ENCODE measurements at places on chromosomes 1 and 21.

DNA sequence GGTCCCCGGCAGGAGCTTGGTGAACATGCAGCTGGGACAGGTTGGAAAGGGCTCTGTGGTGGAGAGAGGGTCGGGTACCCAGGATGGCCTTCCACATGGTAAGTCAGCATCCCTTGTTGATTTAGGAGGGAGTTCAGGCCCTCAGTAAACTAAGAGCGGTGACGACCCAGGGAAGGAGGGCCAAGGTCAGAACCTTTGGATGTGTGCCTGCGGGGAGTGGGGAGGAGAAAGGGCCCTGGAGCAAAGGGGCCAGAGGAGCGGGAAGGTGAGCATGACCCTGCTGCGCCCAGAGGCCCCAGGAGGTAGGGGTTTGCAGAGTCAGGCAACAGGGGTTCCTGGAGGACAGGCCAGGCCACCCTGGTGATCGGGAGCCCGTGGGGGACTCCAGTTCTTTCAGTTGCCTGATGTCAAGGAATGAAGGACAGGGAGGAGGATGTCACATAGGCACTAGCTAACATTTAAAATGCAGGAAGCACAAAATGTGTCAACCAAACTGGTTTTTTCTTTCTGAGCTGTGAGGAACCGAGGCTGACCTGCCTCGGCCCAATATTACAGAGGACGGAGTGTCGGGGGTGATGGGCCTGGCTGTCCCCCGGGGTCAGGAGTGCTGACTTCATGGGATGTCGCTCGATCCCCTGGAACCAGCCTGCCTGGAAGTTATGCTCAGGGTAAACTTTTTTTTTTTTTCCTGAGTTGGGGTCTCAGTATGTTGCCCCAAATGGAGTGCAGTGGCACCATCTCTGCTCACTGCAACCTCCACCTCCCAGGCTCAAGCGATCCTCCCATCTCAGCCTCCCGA is 117.4 kb upstream of the SLC45A1 start:
- DNase-seq = no peak

DNA sequence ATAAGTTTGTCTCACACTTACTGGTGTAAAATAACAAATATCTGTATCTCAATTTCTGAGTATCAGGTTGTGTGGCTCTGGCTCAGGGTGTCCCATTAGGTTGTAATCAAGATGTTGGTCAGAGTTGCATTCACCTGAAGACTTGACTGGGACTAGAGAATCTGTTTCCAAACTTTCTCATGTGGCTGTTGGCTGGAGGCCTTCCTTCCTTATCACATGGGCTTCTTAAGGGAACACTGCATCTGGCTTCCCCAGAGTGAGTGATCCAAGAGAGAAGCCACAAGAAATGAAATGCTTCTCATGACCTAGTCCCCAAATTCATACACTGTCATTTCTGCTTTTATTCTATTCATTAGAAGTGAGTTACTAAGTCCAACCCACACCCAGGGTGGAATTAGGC is 568.4 kb upstream of the CAMK1G start:
- no peak for DNase-seq

DNA sequence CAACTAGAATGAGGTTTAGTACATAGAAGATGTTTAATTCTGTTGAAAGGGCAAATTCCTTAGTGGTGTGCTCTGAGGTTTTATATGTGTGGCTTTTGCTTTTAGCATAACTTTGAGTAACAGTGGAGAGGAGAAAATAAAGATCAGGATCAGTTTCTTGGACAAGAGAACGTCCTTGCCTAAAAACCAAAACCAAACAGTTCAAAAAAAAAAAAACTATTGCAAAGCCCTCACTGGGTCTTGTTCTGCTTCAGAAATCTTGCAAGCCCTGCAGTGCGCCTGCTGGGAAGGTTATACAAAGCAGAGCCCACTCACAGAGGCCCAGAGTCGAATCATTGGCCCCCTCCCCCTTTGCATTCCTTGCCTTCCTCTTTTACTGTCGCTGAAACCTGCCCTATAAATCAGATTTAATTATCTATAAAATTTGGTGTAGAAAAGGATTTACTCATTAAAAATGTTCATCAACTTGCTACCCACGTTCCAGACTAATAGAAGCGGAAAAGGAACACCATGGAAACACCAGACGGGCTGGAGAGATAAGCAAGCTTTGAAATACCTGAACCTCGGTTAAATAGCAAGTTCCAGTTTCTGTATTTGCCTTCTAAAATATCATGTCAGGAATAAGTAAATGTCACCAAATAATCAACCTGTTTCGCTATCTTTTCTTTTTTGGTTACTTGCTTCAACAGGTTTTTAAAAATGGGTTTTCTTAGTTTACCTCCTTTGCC is 201.6 kb upstream of the PTBP2 start:
- DNase-seq = no peak

- DNase-seq = peak; percentile 58
Measured at GRCh38 chr1:24201941-24202440, 14.9 kb upstream of the IFNLR1 start.

DNA sequence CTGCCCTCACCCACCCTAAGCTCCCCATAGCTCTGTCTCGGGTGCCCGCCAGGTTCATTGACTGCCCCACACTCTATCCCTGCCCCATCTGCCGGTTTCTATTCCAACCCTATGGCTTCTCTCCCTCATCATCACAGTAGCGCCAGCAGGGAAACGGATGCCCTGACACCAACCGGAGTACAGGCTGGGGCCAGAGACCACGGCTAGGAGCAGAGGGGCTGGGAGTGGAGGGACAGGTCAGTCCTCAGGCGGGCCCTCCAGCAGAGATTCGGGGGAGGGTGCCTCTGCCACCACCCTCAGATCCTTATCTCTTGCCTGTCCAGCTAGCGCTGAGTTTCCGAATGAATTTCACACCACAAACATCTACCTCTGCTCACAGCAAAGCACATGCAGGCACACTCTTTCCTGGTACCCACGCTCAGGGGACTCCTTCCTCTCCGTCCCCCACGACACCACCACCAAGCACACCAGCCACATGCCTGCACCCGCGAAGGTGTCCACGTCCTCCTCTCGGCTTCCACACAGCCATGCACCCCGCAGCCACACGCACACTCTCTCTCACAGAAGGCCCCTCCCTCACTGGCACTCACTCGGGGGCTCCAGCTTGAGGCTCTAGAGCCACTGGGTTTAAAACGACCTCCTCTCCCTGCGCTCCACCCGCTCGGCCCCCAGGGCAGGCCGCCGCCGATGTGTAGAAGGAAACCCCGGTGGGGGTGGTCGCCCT is 7.2 kb downstream of the TAL1 start:
- DNase-seq = no peak

GRCh38 chr1:164735315-164736052 is 176.5 kb downstream of the PBX1 start:
- DNase-seq = no peak

- no peak for DNase-seq
Measured at GRCh38 chr1:37033355-37034101, 787 bp downstream of the GRIK3 start.

DNA sequence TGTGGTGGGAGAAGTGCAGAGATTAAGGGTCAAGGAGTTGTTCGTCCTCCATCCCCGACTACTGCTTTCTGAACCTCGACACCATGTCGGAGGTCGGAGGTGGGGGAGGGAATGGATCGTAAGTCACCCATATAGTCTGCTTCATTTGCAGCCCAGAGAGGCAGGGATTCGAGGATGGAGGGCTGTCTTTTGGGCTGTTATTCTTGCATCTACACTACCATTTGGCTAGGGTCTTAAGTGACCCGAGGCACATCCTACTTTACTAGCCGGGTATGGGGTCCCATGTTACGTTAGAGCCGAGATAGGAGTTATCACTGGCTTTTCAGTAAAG is 578 bp downstream of the USP21 start:
- no peak for DNase-seq

DNA sequence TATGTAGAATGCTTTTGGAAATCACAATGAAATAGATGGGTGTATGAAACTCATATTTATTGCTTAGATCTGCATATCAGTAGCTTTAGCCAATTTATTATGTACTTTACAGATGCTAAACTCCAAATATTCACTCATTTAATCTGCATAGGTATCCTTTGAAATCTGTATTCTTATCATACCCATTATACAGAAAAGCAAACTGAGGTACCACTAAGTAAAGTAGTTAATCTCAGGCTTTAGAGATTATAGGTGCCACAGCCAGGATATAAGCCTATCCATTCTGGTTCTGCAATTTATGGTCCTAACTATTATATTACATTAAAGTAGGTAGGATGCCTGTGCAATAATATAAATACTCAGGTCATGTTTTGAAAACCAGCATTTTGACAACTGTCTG is 369.4 kb downstream of the NCAM2 start:
- DNase-seq = no peak

GRCh38 chr1:15684468-15685291 is 560 bp downstream of the PLEKHM2 start:
- DNase-seq = peak; percentile 26

GRCh38 chr21:39188521-39189139 is 5.4 kb upstream of the PSMG1 start:
- no peak for DNase-seq
